Stimulated activated CD4-positive, alpha-beta T cell treated with anti-CD3 and anti-CD28 coated beads, Interleukin-1b, Interleukin-23, amount 100 ng/mL, for 1 hour (primary cell): ENCODE measurements at places on chromosomes 4 and X.

- no peak for DNase-seq
These were observed 352.9 kb downstream of the RAPGEF2 start for GRCh38 chr4:159455675-159456237.

GRCh38 chr4:127832585-127832984 is 48.1 kb upstream of the PLK4 start:
- no peak for DNase-seq

GRCh38 chr4:7910952-7911578 is 28.6 kb downstream of the AFAP1 start:
- no peak for DNase-seq

GRCh38 chrX:136130931-136131833 is 16.2 kb upstream of the FHL1 start:
- no peak for DNase-seq

DNA sequence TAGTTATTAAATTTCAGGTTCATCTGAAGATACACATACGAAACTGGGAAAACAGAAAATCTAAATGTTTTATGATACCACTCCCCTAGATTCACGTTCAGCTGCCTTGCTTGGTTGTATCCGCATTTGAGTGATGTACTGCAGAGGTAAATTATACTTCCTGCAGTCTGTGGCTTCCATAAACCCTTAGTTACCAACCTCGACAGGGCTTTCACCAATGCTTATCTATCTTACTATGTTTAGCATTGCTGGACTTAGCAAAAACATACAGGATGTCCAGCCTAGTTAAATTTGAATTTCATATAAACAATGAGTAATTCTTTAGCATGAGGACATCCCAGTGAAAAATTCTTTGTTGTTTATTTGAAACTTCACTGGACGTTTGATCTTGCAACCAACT is 108.8 kb downstream of the TMA16 start:
- DNase-seq: no peak

GRCh38 chrX:152819266-152819665 is 11.3 kb downstream of the CETN2 start:
- DNase-seq: no peak

DNA sequence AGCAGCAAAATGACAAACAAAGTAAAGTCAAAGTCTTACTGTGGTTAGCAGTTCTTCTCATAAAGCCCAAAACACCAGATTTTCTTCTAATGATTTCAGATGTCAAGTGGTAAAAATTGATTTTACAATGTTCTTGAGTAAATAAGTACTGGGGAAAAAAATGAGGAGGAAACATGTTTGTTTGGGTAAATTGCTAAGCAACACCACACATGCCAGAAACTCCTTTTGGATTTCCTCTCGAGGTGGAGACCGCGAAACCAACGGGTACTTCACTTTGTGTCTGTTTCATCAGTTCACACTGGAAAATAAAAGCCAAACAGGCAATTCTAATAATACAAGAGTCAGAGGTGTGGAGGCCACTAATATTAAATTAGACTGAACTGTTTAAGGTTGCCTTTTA is 4.6 kb upstream of the PKD2 start:
- DNase-seq: no peak

DNA sequence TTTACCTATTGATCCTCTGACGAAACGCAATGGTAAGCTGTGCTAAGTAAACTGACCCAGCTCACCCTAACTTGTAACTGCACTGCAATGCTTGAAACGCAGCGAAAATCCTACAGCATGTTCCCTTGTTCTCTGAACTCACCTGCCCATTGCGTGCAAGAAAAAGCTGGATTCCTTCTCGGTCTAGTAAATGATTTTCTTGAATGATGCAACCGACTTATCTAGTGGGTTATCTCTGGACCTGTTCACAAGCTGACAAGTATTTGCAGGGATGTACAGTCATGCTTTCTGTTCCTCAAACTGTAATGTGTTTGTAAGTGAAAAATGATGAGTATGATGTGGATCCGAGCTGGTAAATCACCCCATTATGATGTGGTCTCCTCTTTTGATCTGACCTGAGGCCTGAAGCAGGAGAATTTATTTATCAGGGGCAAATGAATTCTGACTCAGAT is 140.1 kb downstream of the BTC start:
- DNase-seq: no peak

DNA sequence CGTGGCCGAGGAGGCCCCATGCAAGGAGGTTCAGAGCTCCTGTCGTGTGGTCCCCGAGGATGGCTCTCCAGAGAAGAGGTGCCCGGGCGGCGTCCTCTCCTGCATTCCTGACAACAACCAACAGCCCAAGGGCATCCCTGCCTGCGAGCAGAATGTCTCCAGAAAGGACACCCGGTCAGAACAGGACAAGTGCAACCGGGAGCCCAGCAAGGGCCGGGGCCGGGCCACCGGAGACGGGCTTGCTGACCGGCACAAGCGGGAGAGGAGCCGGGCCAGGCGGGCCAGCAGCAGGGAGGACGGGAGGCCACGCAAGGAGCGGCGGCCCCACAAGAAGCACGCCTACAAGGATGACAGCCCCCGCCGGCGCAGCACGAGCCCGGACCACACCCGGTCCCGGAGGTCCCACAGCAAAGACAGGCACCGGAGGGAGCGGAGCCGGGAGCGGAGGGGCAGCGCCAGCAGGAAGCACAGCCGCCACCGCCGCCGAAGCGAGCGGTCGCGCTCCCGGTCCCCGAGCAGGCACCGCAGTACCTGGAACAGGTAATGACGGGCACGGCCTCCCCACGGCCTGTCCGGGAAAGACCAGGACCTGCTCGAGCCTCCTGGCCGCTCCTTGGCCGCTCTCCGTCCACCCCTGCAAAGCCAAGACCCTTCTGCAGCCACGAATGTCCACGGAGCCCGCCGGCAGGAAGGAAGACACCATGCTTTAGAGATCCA is 9.8 kb downstream of the AKAP17A start:
- DNase-seq: no peak

- DNase-seq: no peak
These were observed 24.0 kb downstream of the RCHY1 start for GRCh38 chr4:75490155-75490554.

- no peak for DNase-seq
These were observed 723.1 kb downstream of the ADGRL3 start for GRCh38 chr4:61923179-61923578.

- DNase-seq: no peak
These were observed at the start of gene CXCL10 for GRCh38 chr4:76023389-76023788. Gene CXCL10, minus strand, starts transcription at chr4:76023497. Its CDS starts 66 bp downstream, at chr4:76023431.

DNA sequence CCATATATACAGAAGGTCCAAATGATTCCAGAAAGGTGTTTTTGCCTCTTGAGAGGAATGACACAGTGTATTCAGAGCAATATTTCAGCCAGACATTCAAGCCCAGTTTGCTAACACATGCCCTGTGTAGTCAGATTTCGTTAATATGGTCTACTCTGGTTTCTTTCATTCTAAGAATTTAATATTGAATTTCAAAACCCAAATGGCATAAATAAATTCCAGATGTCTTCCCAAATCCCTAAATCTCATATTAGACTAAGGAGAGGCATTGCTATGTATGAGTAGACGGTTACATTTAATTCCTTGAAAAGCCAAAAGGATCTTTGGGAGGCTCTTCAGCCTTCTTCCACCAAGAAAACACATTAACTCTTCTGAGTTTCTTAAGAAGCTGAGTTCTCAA is 66.3 kb upstream of the C1QTNF7 start:
- DNase-seq: no peak

DNA sequence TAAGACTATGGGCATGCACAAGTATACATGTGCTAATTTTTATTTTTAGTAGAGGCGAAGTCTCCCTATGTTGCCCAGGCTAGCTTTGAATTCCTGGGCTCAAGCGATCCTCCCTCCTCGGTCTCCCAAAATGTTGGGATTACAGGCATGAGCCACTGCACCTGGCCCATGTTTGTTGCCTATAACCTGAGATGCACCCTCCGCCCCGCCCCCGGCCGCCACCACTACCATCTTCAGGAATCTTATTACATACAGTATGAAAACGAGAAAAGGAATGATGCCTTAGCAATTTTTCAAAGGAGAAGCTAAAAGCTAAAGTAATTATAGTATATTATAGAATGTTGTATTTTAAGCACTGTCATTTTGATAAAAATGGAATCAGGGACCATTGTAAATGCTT is 61.2 kb downstream of the POU4F2 start:
- no peak for DNase-seq

- DNase-seq: no peak
These were observed 24.3 kb downstream of the TMEM255A start for GRCh38 chrX:120286733-120287512.

- no peak for DNase-seq
These were observed 11.3 kb downstream of the EVC start for GRCh38 chr4:5722328-5722727.

- DNase-seq: no peak
These were observed 95.7 kb downstream of the DCLK2 start for GRCh38 chr4:150173982-150174398.

DNA sequence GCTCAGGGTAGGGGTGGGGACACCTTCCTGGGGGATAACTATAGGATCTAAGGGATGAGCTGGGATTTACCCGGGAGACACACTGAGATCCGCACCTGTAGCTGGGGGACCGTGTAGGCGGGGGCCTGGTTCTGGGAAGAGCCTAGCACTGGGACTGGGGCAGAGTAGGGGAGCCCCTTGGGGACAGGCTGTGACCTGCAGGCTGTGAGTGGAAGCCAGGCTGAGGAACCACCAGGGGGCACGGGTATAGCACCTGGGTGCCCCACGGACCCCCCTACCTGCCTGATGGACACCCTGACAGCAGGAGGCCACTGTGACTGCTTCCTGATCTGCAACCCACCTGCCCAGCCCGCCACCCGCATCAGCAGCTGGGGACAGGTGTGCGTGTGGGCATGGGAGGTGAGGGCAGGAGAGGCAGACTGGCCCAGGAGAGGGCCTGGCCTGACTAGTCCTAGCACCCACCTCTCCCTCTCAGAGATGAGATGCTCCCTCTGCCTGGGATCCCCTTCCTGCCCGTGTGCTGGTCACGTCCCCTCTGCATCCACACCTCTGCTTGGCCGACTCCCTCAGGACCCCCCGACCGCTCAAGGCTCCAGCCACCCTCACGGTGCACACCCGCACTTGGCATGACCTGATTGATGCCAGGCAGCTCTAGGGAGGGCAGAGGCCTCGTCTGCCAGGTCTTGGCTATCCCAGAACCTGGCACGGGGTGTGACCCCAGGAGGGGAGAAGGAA is 94.2 kb upstream of the NKX1-1 start:
- DNase-seq: no peak

DNA sequence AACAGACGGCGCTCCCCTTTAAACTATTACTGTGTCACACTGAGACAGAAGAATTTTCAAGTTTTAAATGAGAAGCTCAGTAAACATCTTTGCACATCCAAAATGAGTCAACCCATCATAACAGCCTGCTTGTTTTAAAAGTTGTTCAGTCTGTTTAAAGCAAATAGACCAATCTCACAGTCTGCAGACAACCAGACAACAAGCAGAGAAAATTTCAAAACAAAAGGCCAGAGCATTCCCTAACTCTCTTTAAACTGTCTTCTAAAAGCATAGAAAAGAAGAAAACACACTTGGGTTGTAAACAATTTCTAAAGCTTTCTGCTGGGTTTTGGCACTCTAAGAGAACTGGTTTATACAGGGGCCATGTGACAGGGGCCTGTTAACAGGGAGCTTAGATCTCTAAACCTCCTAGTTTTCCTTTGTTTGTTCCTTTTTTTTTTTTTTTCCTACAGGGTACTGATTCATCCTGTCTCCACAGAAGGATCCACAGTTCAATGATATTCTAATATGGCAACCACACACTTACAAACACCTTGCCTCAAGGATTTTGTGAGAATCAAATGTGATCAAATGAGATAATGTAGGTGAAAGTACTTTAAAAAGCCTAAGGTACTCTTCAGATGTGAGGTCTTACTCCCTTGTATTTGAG is 100.8 kb upstream of the MAML3 start:
- no peak for DNase-seq

- DNase-seq: no peak
These were observed 340.3 kb downstream of the ZNF674 start for GRCh38 chrX:46204721-46205422.

DNA sequence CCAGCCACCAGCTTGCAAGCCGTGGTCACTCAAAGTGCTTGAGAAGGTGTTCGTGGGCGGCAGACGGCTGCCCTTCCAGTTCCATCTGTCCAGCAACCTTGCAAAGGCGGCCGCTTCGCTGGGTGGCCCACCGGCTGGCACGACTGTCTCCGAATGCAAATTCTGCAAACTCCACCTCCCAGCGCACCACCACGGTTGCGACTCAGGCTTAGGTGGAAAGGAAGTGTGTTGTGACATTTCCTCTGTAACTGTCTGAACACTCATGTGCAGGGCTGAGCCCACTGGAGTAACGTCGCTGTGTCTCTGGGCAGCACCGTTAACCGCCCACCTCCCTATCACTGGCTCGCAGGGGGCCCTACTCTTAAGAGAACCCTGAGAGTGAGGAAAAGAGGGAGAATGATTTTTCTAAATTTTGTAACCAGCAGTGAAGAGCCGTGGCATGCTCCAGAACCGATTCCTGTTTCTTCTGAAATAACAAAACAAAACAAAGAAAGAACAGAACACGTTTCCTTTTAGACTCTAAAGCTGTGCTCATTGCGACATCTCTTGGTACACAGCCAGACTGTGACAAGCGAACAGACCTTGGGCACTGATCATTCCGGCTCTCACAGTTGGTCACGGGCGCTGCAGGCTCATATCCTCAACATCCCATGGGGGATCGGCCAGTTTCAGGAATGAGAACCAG is at the start of gene P2RY8:
Gene P2RY8, minus strand, starts transcription at position 155 of the 685 bp plus-strand sequence. CDS start 70,627 bp downstream, outside the sequence.
- DNase-seq: peak; percentile 55

- no peak for DNase-seq
These were observed 48.3 kb upstream of the HPGDS start for GRCh38 chr4:94390804-94391410.

DNA sequence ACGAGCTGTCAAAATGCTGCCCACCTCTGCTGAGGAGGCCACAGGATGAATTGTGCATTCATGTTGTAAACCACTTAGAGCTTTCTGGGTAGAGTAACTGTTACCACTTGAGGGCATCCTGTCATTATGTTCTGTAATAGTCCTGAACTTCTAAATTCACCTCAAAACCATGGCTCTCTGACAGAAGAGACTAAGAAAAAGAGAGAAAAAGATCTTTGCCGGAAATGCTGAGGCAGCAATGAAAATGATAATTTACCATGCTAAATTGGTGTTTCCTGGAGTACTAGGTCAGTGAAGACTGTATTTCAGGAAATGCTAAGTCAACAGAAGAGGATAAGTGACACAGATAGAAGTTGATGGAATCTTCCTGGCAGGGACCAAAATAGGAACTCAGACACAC is 942.3 kb upstream of the SLIT2 start:
- no peak for DNase-seq

DNA sequence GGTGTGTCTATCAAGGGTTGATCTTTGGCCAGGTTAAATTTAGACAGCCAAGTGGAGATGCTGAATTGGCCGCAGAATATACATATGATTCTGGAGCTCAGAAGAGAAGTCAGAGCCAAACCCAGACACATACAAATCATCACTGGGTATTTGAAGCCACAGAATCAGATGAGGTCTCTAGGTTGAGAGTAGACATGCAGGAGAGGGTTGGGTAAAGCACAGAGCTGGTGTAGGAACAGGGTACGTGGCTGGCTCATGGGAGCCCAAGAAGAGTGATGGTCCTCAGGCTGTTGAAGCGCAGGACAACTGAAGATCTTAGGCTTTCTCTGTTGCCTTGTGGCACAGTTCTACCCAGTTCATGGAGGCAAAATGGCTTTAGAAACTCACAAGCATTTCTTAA is 37.7 kb downstream of the ADAMTS3 start:
- DNase-seq: no peak
